ENCODE measurements at places on chromosomes 11 and 22.

GRCh38 chr11:125645871-125646270 is 20.9 kb downstream of the CHEK1 start:
- no peak for DNase-seq

GRCh38 chr11:133927690-133928627 is 28.8 kb downstream of the IGSF9B start:
- DNase-seq = peak; percentile 49

DNA sequence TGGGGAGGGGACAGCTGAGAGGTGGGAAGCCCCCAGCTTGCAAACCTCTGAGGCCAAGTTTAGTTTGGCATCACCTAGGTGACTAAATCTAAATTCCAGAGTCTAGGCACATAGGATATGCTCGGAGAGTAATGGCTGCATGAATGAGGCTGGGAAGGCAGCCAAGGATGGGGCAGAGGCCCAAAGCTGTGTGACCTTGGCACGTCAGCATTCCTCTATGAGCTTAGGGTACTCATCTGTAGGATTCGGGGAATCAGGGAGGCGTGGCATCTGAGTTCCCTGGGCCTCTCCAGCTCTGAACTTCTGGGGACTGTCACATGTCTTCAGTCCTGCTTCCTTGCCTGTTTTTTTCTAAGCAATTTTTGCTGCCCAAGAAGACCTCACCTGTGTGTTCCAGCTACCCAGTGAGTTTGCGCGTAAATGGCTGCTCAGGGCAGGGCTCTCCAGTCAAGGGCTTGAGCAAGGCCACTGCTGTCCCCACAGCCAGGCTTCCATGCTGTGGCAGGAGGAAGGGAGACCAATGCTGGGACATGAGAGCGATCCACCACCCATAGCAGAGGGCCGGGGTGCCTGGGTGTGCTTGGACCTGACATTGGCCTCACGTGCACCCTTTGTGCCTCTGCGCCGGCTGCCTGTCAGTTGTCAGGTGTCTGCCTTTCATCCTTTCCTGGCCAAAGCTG is 13.9 kb downstream of the DAGLA start:
- no peak for DNase-seq

- DNase-seq = no peak
These were observed 27.4 kb upstream of the CBX7 start for GRCh38 chr22:39179841-39180335.

DNA sequence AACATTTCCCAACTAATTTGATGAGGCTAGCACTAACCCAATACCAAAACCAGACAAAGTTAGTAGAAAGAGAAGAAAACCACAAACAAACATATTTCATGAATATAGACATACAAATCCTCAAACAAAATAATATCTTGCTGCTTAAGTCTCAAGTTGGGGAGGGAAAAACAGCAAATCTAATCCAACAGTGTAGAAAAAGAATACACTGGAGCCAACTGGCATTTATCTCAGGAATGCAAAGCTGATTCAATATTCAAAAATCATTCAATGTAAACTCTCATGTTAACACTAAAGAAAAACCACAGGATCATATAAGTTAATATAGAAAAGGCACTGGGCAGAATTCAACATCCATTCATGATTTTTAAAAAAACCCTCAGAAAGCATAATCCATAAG is 18.2 kb downstream of the GNB1L start:
- DNase-seq = no peak

GRCh38 chr11:1442163-1442562 is 44.4 kb downstream of the MOB2 start:
- no peak for DNase-seq

- no peak for DNase-seq
These were observed 27.0 kb upstream of the MOB2 start for GRCh38 chr11:1513326-1514296.

GRCh38 chr11:31995525-31996094 is 95.3 kb upstream of the RCN1 start:
- DNase-seq = no peak

DNA sequence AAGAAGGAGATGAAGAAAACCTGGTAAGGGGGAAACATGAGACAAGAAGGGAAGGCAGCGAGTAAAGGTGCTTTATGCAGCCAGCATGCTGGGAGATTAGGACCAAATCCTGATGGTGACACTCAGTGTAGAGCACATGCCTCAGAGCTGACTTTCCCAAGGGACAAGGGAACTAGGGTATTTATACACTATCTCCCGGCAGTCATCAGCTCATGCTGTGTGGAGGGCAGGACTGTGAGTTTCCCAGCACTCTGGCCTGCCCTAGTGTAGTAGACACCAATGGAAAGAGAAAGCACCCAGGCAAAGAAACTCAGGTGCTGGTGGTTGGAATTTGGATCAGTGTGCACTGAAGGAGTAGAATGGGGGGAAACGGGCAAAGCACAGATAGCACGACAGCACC is 128.3 kb upstream of the CSNK2A3 start:
- no peak for DNase-seq

DNA sequence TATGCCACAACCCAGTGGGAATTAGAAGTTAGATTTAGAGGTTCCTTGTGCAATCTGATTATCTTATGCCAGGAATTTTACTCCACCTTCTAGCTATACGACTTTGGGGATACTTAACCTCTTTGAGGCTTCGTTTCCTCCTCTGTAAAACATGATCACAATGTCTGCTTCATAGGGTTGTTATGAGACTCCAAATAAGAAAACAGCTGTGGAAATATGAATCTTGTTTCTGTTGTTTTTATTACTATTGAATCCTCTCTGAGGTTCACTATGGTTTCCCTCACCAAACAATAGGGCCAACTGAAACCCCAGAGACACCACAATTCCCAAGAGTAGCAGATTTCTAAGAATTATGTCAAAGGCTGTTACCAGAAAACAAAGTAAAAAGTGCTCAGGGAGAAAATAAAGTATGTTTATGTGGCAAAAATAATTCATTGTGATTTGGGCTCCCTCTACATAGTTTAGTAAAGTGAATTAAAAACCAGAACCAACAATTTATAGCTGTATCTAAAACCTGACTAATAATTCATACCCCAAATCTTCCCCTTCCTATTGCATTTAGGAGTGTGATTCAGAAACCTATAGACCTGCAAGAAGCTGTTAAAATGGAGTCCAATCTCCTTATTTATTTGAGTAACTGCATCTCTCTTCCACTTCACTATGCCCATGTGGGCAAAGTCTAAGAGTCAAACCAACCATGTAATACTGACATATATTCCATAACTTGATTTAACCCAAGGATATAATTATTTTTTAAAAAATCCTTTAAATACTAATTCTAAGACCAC is 38.4 kb downstream of the AMBRA1 start:
- no peak for DNase-seq

GRCh38 chr22:47059701-47060161 is 297.3 kb downstream of the TBC1D22A start:
- DNase-seq = no peak

DNA sequence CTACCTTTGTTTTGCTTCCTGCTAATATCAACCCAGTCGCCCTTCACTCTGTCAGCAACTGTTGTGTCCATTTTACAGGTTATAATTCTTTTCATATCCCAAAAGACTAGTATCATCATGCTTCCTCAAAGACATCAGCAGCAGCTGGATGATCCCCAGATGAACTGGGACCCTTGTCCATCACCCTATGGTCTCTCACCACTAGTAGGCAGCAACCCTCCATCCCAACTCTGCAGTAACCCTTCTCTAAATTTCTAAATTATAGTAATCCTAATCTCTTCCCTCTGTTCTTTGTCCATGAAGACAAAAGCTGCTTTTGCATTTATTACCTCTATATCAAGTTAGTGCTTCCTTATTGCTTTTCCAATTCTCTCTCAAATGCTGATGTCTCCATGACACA is 1025.8 kb downstream of the FAM181B start:
- no peak for DNase-seq

GRCh38 chr11:76162336-76163288 is 43.7 kb downstream of the WNT11 start:
- no peak for DNase-seq

DNA sequence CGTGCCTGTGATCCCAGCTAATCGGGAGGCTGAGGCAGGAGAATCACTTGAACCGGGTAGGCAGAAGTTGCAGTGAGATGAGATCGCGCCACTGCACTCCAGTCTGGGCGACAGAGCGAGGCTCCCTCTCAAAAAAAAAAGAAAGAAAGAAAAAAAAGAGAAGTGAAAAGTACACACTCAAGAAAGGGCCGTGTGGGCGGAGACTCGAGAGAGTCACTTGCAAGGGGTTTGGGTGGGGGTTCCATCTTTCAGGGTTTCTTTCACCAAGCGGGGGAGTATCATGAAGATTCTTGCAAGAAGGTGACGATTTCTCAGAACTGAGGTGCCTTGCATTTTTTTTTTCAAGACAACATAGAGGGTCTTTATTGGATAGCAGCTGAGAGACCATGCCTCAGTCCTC is 4.0 kb upstream of the IFITM5 start:
- DNase-seq = no peak

DNA sequence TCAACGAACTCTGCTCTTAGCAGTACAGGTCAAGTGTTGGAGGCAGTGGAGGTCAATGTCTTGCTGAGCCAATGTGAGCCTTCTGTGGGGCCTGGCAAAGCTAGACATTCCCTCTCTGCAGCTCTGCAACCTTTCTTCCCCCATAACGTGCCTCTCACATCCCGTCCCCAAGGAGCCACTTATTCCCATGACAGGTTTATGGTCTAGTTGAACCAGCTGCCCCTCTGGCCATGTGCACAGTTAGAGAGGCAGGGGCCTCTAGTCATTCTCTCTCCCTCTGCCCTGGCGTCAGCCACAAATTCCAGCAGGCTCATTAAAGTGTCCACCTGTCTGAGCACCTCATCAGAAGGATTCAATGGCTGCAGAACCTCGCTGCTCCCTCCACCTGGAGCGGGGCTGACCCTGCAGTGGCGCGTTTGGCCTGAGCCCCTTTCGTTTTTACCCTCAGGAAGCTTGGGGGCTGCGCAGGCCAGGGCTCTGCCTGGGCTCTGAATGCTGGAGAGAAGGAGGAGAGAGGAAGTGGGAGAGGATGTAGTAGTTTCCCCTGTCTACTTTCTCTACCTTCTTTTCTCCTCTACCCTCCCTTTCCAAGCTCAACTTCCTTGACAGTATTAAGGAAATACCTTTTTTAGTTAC is 302.1 kb upstream of the B3GAT1 start:
- DNase-seq = no peak

- no peak for DNase-seq
These were observed 181.8 kb downstream of the CSNK2A3 start for GRCh38 chr11:11171285-11171684.

GRCh38 chr11:44104481-44105294 is 9.2 kb downstream of the EXT2 start:
- DNase-seq = no peak

GRCh38 chr11:82494988-82495432 is 238.7 kb downstream of the FAM181B start:
- no peak for DNase-seq

DNA sequence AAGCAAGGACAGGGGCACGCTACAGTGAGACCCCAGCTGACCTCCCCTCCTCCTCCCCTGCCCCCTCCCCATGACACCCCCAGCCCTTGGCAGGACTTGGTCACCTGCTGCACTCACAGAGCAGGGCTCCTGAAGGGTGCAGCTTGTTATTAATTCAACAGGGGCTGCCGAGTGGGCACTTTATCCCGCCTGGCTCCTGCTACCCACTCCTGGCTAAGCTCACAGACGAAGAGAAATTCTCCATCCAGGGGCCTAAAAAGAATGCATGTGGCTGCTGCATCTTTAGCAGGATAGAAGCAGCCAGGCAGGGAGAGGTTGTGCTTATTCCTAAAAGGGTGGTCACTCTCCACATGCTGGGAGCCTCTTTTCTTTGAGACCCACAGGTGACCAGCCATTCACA is 40.3 kb downstream of the GALNT18 start:
- DNase-seq = no peak

Data from caudate nucleus (tissue), 63 donors.